ENCODE measurements at places on chromosomes 6 and 20.

GRCh38 chr6:156379392-156380289 lies 397.5 kb upstream of the ARID1B start:
- DNase-seq = no peak

GRCh38 chr6:122432816-122433215 lies 33.4 kb downstream of the HSF2 start:
- no peak for DNase-seq

- peak; percentile 3 for DNase-seq
Observed at GRCh38 chr20:11686820-11687543, 230.7 kb upstream of the BTBD3 start.

DNA sequence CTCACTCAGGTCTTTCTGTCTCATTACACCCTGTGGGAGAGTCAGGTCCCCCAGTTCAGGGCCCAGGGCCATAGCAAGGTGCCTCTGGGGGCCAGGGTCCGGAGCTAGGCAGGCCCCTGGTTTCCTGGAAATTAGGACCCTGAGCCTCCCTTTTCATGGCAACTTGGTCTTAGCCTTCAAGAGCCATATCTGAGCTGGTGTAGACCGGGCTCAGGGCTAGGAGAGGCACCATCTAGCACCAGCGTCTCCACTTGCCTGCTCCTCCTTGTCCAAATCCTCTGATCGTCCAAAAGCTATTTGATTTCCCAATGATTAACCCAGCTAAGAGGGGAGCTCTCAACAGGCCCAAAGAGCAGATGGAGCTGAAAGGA lies 5.6 kb downstream of the MDFI start:
- DNase-seq = no peak

GRCh38 chr6:41715795-41716515 lies 19.5 kb downstream of the TFEB start:
- DNase-seq = no peak

GRCh38 chr6:2063547-2063946 lies 181.9 kb downstream of the GMDS start:
- no peak for DNase-seq

DNA sequence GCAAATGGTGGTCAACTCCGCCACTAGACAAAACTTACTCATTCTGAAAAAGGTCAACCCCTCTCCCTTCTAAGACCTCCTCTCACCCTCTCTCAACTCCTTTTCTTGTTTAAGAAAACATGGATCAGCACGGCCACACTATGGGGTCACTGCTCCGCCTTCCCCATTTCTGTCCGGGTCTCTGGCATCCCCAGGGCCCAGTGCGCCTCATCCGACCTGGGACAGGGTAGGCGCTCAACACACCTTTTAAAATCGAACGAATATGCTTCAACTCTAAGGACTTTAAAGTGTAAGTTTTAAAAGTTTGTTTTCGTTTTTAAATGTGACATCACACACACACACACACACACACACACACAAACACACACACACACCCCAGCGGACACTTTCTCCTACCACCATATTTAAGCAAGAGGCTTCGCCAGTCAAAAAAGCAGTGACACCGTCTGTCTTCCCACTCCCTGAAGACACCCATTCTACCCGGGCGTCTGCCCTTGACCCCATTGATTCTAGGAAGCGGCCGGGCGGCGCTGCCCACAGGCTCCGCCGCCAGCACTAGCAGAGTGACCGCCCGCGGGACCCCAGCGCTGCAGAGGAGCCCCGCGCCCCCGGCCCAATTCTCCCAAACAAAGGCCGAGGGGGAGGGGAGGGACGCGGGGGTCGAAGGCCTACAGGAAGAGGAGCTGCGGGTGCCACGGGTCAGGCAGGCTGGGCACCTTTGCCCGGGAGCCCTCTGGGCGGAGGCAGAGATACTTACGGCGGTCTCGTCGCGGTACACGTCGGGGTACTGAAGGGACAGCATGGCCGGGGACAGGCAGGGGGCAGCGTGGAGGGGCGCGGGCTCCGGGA lies 568 bp downstream of the PREP start:
- DNase-seq = peak; percentile 59

GRCh38 chr6:45965007-45965406 lies 50.7 kb downstream of the CLIC5 start:
- no peak for DNase-seq

GRCh38 chr6:118621799-118622470 lies 29.5 kb downstream of the CEP85L start:
- DNase-seq = no peak

DNA sequence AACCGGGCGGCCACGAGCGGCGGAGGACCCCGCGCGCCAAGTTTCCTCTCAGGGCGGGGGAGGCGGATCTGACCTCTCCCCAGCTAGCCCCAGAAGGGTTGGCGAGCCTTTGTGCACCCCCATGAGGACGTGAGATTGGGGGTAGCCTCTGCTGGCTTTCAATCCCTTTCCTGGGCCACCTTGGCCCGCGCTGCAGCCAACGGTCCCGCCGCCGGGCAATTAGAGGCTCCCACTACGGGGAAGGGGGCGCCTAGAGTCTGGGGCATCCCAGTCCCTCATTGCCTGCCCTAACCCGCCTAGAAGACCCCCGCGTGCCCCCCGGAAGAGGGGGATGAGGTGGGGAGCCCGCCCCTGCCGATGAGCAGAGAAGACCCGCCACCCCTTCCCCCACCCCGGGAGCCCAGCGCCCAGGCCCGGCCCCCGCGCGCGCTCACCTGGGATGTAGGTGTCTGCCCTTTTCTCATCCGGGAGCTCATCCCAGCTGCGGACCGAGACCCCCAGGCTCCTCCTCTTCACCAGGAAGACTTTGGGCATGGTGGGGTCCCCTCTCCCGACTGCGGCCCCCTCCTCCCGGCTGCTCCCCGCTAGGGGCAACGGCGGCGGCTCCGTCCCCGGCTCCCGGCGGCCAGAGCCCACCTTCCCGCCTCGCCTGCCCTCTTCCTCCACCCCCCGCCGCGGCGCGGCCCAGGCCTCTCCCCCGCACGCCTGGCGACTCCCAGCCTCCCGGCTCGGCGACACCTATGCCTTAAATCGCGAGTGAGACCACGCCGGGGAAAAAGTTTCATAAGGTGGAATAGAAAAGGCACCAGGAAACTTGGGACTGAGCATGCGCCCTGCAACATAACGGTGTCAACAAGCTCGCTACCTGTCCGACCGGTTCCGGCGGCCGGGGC lies at the start of gene OVOL2:
Gene OVOL2 (minus strand): TSS at position 816 of the 893 bp plus-strand sequence. CDS start 282 bp downstream, at position 534.
- DNase-seq = no peak

- no peak for DNase-seq
Observed at GRCh38 chr6:9062596-9062995, 627.3 kb upstream of the SLC35B3 start.

DNA sequence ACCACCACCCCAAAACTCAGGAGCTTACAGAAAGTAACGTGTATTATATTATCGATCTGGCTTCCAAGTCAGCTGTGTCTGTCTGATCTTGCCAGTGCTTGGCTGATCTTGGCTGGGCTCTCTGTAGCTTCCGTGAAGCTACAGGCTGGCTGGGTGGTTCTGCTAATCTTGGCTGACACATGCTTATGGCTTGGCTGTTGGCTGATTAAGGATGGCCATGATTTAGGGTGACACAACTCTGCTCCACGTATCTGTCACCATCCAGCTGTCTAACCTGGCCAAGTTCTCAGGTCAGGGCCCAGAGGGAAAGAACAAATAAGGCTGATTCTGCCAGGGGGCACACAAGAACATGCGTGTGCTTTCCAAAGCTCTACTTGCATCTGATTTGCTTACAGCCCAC lies 64.7 kb upstream of the PRL start:
- DNase-seq = no peak

DNA sequence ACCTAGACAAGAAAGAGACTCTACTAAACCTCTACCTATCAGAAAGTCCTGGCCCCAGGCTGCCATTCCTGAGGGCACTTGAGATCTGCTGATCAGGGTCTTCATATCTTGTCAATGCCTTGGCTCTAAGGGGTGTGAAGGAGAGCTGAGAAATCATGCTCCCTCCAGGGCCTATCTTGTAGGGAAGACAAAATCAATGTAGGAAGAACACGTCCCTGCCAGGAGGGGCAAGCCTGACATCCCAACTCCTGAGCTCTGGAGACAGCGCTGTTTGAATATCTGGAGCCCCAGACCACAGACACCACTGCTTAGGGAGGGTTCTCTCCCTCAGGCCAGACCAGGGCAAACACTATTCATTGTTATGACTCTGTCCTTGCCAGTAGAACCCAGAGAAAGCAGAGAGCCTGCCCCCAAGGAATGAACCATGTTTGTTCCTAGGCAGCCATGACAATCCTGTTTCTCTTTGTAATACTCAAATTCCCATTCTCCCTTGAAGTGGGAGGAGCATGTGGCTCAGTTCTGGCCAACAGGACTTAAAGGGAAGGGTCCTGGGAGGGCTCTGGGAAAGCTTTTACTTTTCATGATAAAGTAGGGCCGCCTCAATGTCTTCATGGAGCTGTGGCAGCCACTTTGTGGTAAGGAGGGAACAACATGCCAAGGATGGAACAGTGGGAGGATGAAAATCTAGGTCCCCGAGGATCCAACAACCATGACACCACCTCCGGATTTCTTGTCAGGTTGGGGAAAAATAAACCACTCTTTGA lies 1.8 kb upstream of the FASTKD5 start:
- DNase-seq = no peak

- DNase-seq = no peak
Observed at GRCh38 chr6:22590423-22590822, 21.1 kb downstream of the HDGFL1 start.

DNA sequence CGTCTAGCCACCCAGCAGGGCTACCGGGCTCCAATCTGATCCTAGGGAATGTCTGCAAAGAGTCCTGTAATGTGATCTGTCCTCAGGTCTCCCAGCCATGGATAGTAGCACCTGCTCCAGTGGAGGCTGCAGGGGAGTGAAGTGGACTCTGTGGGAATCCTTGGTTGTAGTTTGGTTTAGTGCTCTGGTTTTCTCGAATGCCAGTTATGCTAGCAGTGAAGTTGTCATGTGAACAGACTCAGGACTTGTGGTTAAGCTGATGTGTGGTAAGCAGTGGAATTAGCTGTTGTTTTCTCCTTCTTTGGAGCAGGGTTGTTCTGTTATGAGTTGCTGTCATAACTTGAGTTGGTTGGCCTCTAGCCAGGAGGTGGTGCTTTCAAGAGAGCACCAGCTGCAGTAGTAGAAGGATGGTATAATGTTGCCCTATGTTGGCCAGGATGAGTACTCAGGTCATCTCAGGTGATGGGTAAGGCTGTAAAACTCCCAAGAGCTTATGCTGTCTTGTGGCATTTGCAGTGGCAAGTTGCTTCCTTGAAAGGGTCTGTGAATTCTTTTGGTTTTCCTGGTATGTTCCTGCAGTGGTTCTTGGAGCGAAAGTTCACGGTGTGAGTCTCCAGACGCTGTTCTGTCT lies 390.2 kb downstream of the UTRN start:
- DNase-seq = peak; percentile 85

GRCh38 chr20:25061821-25062530 lies 4.0 kb upstream of the ACSS1 start:
- no peak for DNase-seq

DNA sequence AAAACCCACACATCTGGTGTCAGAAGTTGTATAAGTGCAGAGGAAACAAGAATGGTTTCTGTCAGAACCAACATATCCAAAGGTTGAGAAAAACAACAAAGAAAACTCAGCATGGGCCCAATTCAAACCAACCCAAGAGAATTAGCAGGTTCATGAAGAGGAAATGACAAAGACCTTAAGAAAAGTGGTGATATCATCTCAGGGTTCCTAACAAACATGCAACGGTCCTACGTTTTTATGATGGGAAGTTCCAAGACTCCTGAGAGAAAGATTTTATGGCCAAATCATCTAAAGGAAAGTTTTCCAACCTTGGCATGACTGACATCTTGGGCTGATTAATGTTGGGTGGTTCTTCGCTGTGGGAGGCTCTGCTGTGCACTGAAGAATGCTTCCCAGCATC lies 23.0 kb downstream of the TFB1M start:
- no peak for DNase-seq

- peak; percentile 63 for DNase-seq
Observed at GRCh38 chr20:62120990-62121775, 1.1 kb upstream of the LSM14B start.

DNA sequence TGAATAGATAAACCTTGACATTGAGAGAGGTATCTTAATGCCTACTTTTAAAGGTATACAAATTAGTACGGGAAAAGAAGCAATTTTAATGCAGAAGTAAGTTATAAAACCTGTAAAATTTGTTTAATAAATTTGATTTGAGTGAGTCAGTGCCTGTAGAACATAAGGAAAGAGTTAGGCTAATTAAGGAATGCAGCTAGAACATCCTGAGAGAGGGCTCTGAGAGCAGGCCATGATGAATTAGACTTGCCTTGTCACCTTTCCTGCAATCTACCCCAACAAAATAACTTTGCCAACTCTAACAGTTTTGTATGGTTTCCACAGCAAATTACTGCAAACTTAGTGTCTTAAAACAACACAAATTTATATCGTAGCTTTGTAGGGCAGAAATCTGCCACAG lies 700.8 kb downstream of the RFPL4B start:
- peak; percentile 38 for DNase-seq

DNA sequence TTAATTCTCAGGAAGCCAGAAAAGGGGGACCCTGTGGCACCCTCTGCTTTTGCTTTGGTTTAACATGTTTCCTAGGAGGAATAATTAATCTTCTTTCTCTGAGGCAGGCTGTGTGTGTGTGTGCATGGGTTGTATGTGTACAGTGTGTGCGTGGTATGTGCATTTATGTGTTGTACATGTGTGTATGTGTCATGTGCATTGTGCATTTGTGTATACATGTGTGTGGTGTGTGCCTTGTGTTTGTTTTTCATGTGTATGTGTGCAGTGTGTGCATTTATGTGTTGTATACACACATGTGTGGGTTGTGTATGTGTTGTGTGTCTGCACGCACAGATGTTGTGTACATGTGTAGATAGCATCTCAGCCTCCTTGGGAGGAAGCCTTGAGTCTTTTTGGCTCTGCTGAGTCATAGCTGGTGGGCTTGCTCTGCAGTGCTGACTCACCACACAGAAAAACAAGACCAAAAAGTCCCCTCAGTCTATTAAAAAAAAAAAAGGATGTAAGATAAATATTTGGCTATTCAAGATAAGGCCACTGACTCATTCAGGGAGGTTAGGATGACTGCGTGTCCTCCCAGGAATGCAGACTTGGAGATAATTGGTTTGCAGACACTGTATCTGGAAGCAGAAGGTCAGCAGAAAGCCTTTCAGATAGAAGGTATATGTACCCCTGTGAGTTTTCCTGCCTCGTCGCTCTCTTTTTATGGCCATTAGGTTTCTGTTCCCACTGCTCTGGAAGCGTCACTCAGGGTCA lies 58.6 kb downstream of the SYNJ2 start:
- DNase-seq = peak; percentile 71

DNA sequence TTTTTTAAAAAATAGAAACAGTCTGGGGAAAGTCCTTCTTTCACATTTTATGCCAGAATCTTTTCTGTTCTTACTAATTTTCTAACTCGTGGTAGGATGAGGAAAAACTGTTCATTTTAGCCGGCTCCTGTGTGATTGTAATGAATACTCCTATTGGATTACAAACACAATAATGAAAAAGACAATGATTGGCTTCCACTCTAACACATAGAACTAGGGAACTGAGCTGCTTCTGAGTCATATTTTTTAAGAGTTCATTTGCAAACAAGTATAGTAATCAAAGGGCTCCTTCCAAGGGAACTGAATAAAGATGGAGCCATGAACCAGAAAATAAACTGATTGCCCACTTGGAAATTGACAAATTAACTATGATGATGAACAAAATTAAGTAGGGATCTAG lies 265.3 kb upstream of the TCF21 start:
- DNase-seq = peak; percentile 32
